HuH-7 (cell line): ENCODE measurements at places on chromosomes 7 and 10.

- DNase-seq: no peak
These were observed 124.0 kb downstream of the CNNM2 start for GRCh38 chr10:103042129-103042528.

DNA sequence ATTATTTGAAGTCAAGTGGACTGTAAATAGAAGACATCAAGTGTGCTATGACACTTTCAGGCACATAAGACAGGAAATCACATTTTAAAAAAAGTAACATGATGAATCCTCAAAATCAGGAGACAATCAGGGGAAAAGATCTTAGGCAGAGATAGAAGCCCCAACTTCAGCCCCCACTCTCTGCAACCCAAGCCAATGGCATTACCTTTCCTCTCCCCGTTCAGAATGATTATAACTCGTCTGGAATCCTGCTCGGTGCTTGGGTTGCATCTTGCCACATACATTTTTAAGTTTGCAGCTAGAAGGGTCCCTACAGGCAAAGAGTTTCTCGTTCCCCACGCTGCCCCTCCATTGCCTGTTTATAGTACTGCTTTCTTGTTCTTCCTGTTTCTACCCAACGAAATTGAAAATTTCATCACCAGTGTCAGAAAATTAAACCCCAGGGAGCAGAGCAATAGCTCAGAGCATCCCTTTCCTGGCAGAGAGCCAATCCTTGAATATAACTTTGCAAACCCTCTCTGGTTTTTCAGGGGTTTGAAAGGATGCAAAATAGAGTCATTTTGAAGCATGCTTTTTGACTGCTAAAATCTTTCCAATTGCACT is 260.5 kb upstream of the AOAH start:
- no peak for DNase-seq

GRCh38 chr7:107332488-107333269 is 137.2 kb upstream of the GPR22 start:
- DNase-seq: no peak

GRCh38 chr7:93147363-93147762 is 822 bp downstream of the SAMD9L start:
- no peak for DNase-seq

GRCh38 chr7:6096581-6096980 is 65.4 kb downstream of the ANKRD61 start:
- no peak for DNase-seq

DNA sequence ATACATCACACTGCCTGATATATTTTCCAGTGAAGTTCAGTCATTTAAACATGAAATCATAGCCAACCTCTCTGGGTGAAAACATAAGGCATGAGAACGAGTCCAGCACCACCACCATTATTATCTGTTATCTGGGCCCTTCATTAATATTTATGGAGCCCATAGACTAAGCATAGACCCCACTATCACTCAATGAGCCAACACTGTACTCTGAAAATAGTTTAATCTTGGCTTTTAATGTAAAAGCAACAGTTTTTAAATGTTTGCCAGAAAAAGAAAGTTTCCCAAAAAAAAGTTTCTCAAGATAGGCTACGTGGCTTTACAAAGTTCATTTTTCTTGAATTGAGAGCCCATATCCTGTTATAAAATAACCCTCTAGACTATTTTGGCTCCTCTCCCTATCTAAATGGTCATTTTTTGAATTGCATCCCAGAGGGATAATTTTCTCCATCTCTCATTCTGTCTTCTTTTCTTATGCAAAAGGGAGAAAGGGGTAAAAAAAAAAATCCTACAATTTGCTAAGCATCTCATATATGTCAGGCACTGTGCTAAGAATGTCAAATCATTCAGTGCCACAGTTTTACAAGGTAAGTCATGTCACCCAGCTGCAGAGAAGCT is 66.1 kb downstream of the FZD1 start:
- DNase-seq: no peak
